ENCODE measurements at places on chromosomes 5 and 9.

DNA sequence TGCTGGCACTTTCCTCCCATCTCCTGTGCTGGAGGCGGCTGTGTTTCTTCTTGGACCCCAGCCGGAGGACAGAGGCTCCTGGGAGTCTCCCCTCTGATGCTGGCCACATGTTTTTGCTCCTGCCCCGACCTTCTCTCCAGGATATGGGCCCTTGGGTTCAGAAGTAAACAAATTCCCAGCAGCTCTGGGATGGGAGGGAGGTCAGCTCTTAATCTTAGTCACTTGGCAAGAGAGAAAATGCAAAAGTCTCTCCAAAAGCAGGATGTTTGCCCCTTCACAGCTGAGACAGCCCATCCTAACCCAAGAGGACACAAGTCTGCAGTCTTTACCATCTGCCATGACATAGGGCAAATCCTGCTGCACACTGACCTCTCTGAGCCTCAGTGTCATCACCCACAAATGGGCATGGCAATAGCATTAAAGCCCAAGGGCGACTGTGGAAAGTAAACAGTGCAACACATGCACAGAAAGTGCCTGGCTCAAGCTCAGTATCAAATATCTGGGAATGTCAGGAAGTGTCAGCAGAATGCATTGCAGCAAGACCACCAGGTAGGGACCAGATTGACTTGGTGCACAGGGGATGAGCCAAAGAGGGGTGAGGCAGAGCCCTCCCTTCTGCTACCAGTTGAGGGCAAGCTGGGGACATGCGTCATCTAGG, 117.0 kb upstream of the CXCL14 start:
- no peak for DNase-seq

DNA sequence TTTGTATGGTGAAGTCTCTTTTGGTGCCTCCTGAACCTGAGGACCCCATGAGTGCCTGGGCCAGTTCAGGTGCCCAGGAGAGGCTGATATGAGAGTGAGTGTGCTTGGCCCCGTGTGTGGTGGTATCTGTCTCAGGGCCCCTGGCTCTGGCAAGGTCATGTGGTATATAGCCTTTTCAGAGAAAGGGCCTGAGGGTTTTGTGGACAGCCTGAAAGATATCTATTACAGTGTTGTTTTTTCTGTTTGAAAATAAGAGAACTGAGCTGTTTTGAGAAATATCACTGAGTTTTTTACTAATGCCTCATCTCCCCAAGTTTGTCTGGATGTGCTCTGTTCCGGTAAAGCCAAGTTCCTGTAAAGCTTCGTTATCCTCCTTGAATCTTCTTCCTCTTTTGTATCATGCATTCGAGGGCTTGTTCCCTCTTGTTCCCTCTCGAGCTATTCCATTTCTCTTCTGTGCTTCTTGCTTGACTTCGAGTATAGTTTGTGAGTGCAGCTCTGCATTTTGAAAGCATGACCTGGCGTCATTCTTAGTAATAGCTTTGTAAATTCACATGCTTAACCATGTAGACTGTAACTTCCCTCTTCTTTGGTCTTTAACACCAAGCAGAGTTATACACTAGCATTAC, 122.3 kb downstream of the MAST4 start:
- DNase-seq, result no peak

DNA sequence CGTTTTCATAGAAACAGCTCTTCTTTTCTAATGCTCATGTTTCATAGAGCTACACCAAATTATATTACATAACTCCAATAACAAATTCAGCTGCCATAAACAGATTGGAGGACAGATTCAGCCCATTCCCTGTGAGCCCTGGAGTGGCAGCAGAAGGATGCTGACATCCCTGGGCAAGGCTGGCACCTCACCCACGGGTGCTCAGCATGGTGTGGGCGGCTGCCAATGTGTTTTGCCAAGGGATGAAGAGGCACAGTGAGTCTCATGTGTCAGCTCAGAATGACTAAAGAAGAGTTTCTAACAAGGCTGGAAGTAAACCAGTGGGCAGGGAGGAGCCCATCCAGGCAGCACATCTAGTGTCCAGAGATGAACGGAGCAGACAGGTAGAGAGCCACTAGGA, 127.1 kb upstream of the ICE1 start:
- DNase-seq, result no peak

- DNase-seq, result peak; percentile 23
These were observed 1.3 kb downstream of the SEMA5A start for GRCh38 chr5:9544502-9545135.

- no peak for DNase-seq
These were observed 39.4 kb upstream of the ERCC6L2 start for GRCh38 chr9:95836072-95836471.

GRCh38 chr5:157652377-157652692, at the start of gene SOX30:
TSS of gene SOX30 (minus strand) at chr5:157652438. CDS start at chr5:157652078, 360 bp downstream.
- no peak for DNase-seq

DNA sequence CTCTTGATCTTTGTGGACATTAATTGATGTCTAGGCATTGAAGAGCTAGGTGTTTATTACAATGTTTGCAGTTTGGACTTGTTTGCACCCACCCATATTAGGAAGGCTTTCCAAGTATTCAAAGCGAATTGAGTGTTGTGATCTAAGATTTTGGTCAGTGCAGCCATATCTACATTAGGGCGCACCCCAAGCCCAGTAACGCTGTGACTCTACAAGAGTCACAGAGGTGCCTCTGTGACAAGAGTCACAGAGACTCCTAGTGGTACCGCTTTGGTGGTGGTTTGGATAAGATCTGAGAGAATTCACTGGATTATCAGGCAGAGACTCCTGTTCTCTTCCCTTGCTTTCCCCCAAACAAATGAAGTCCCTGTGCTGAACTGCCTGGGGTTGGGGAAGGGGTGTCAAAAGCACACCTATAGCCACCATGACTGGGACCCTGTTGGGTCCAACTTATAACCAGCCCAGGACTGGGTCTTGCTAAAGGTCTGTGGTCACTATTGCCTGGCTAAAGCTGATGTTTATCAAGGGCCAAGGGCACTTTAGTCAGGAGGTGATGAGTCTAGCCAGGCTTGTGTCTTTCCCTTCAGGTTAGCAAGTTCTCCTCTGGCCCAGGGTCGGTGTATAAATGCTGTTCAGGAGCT, 114.1 kb upstream of the RIOK2 start:
- no peak for DNase-seq

Data from stimulated activated CD8-positive, alpha-beta memory T cell treated with anti-CD3 and anti-CD28 coated beads, Interleukin-2, amount 100 ng/mL, for 1 hour (primary cell).